ENCODE measurements at places on chromosomes 16 and 17. TPM values are rescaled to one million over a fixed set of nuclear protein-coding genes. Genes with fewer than 3 reads are reported as not detected.

GRCh38 chr17:50647187-50647586 is 12.5 kb downstream of the ABCC3 start:
- no peak for DNase-seq

Gene TLCD3B
- total RNA-seq: not detected

Gene CCL14
- not detected for total RNA-seq

DNA sequence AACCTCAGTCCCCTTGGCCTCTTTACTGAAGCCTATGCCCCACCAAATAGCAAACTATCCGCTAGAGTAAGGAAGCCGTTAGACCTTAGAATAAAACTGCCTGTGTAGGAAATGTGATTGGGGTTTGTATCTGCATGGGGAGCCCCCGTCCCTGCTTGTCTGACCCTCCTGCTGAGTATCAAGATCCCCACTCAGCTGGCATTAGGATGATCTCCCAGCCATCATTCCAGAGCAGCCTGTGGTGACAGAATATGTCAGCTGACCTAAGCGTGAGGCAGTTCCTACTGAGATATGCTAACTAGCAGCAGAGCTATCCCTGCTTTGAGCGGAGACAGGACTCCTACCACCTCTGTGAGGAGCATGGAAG is 645 bp upstream of the GFOD2 start:
- DNase-seq: peak; percentile 28

DNA sequence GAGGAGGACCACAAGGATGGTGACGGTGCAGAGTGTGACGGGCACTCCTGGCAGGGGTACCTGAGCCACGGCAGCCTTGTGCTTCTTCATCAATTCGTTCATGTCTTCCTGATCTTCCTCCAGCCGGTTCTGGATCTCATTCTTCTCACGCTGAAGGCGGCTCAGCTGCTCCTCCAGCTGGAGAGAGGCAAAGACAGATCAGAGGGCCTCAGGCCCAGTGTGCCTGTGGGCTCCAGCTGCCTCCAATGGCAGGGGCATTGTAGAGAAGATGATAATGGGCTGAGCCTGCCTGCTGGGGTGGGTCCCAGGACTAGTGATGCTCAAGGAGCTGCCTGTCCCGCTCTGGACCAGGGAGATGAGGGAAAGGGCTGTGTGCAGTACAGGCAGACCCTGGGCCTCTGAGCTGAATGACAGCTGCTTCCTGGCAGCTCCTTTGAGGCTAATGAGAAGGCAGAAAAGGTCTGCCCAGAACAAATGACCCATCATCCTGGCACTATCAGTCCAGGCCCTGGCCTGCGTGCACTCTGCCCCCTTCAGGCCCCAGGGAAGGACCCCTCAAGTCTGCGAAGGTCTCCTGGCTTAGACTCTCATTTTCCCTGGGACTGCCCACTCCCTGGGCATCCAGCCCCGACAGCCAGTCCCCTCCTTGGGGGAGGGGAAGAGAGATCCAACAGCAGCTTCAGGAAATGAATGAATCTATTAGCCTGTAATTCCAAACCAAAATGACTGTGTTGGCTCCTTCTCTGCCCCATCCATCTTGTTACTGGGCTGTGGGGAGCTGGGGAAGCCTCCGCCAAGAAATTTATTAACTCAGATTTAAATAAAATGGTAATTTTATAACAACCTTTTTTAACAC is 48.0 kb downstream of the PIPOX start:
- DNase-seq: no peak

Gene SLC22A31
- total RNA-seq: not detected

Gene CCL1
- not detected for total RNA-seq

DNA sequence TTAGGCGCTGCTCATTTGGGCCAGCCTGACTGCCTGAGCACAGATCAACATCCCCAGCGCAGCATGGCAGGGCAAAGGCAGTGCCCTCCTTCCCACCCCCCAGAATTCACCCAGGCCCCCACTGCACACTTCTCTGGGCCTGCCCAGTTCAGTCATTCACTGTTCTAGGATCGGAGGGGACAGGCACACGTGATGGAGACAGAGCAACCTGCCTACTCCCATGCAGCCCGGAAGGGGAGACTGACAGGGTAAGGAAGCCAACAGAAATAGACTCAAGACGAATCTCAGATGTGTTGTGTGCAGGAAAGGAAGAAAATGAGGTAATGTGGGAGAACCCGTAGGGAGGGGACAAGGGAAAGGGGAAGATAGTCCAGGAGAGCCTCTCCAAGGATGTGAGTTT is 59.2 kb upstream of the LYRM9 start:
- DNase-seq: no peak

Measured in foreskin keratinocyte (primary cell).